ENCODE measurements at places on chromosomes 7 and 10. TPM values are rescaled to one million over a fixed set of nuclear protein-coding genes. Genes with fewer than 3 reads are reported as not detected.

- no peak for DNase-seq
Measured at GRCh38 chr10:67385566-67385965, 310.4 kb downstream of the CTNNA3 start.

ERVW-1 gene
- not detected for total RNA-seq

DNA sequence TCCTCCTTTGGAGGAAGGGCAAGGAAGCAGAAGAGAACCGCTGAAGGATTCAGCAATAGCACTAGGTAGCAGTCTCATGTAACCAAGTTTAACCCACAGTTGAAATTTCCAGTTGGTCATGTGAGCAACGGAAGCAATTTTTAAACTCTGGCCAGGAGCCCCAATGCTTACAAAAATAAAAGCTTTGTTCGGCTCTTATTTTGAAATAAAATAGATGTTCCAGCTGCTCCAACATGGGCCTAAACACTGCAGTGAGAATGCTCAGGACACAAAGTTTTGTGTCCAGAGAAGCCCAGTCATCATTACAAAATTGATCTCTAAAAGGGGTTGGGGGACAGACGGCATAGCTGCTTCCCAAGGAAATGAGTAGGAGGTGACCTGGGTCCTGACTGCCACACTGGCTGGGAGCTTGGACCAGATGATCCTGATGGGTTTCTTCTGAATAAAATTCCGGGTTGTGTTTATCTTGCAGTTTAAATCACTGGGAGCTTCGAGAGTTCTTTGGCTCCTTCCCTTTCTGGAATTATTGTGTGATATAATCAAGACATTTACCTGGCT is 452 bp upstream of the TMEM140 start:
- DNase-seq = no peak

DNA sequence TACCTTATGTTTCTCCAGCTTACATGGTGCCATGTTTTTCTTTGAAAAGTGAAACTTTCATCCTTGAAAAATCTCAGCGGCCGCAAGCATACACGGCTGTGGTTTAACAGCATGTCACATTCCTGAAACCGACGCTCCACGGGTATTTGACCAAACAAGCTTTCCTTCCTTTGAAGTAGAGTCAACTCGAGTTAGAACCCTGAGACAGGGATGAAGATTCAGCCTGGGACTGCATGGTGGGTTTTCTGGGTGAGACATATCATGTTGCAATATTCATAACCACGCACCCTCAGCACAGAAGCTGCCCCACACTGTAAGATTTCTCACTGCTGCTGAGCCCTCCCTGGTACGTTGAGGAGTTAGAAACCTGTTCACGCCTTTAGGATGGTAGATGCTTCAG is 8.1 kb downstream of the CYP26A1 start:
- no peak for DNase-seq

ZNF503 gene
- total RNA-seq = 1.5 TPM

ADAM22 gene
- 14.0 TPM for total RNA-seq

- no peak for DNase-seq
Measured at GRCh38 chr10:124647421-124648130, 96.6 kb downstream of the FAM53B start.

DNA sequence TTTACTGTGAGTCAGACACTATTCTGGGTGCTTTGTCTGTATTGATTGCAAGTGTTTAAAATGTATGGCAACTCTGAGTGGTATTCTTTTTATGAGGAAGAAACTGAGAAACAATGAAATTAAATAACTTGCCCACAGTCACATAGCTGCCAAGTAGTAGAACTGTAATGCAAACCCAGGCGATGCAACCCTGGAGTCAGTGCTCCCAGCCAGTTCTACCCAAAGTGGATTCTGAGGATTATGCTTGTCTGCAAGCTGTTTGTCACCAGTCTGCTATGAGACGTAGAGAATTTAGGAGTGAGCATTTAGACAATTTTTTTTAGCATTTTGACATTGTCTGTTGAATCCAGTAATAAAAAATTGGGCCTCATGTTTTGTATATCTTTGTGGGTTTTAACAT is 306.0 kb upstream of the LRGUK start:
- no peak for DNase-seq

DNA sequence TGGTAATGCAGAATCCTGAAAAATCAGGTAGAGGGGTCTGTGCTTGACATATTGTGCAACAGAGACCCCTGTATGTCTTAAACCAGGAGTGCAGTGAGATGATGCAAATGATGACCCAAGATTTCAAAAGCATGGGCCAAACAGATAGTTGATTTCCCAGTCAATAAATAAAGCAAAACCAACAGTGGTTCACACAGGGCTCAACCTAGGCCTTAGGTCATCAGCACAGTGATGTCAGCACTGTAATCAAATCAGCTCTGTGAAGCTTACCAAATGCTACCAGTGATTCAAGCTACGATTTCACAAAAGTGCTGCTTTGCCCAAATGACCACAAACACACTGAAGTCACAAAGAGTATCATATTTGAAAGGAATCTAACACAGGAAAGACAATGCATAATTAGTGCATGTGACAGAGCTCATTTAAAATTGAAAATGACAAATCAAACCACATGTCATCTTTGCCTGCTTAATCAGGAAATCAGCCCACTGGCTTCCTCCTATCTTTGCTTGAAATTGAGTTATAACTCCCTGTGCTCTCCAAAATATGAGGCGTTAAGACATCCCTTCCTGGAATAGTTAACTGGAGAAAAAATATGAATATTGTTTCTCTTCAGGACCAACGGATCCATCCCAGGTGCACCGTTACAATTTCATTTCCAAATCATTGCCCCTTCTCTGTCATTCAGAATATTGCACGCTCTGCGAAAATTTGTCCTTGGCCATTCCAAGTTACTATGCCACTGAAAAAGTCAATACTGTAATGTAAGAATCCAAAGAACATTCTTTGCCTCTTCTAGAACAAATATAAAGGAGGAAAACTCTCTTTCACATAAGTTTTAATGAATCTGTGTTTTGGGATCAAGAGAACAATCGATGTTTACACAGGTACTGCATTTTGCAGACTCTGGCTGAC is 41.9 kb upstream of the ASL start:
- no peak for DNase-seq

- DNase-seq = no peak
Measured at GRCh38 chr7:151978616-151979015, 22.4 kb downstream of the GALNTL5 start.

- DNase-seq = no peak
Measured at GRCh38 chr7:151396328-151396970, 13.4 kb downstream of the WDR86 start.

- DNase-seq = no peak
Measured at GRCh38 chr7:21771906-21772610, 173.6 kb downstream of the CDCA7L start.

GRCh38 chr10:93080350-93081046 is 6.8 kb downstream of the CYP26A1 start:
- no peak for DNase-seq

DNA sequence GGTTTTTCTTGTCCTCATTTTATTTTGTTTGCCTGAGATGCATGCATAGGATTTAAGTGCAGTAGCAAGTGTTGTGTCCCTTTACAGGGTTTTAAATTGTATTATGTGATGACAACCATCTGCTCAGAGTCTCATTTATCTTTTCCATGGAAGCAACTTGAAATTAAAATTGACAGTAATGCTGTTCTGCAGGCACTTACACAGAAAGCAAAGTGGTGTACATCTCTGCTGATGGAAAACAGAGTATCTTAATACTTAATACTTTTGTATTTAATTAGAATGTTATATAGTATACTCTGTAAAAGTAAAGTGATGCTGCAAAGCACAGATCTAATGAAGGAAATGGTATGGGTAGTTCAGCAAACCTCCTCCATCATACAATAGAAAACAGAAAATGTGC is 482.9 kb downstream of the POM121L12 start:
- DNase-seq = no peak

All from PC-9 (cell line).